Activated T-cell treated with anti-CD3 and anti-CD28 coated beads, Interleukin-2, amount 50 U/mL, for 1 hour (primary cell): ENCODE measurements at places on chromosomes 3 and 15.

GRCh38 chr3:182979674-182980191, 605 bp downstream of the DCUN1D1 start:
- no peak for DNase-seq

- DNase-seq: no peak
These were observed 220.0 kb downstream of the ADAMTSL3 start for GRCh38 chr15:83873966-83874365.

DNA sequence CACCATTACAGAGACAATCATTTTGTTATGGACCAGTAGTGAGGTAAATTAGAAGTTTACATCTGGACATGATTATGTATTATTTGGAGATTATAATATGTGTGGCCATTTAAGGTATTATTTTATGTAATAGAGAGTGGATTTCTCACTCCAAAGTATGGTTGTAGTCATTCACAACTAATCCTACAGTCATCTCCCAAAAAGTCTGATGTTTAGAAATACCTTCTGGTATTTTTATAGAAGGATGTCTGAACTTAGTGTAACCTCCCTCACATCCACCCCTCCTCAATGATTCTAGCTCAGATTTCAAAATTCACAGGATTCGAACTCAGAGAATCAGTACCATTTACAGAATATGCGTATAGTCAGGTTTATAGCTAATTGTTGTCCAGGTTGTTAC, 346.6 kb upstream of the MEIS2 start:
- DNase-seq: no peak

DNA sequence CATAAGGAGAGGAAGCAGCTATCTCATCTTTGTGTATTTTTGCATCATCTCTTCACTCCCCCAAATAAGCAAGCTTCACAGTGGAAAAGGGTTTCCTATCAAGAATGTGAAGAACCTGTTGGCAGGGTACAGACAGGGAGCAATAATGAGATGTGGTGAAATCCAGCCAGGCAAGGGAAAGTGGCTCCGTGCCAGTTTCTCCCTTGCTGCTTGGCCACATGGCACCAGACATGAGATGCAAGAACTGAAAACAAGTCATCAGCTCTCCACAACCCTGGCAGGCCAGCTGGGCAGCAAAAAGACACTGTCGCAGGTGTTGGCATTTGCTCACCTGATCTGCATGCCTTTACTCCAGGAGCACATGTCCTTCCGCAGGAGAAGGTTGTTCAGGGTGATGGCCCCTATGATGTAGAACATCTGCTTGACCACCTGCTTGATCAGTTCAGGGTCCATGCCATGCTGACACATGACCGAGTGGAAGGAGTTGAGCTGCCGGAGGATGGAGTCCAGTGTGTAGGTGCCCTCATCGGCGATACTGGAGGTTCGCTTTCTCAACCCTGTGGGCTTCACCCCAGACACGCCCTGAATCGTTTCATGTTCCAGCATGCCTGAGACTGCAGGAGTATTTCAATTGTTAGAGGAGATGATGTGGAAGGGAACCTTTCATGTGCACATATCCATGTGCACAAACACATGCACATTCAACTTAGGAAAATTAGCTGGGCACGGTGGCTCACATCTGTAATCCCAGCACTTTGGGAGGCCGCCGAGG, 23.3 kb upstream of the MYO5C start:
- no peak for DNase-seq
